Activated CD8-positive, alpha-beta T cell treated with anti-CD3 and anti-CD28 coated beads for 36 hours (primary cell): ENCODE measurements at places on chromosomes 7 and 10. TPM values are rescaled to one million over a fixed set of nuclear protein-coding genes. Genes with fewer than 3 reads are reported as not detected.

The NME8 gene
- total RNA-seq: not detected

DNA sequence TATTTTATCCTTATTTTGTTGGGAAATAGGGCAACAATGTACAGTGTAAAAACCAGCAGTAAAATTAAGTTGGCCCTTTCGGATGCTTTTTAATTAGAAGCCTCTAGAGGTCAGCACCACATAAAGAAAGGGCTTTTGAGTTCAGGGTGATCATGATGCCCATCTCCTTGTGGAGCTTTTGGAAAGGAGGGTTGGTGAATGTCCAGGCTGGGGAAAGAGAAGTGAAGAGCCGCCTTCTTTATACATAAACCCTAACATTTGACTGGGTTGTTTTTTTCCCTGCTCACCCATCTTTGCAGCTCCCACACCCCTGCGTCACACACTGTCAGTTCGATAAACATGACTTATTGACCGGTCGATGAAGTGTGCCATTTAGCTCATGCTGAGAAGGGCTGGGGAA lies 29.8 kb downstream of the MTURN start:
- no peak for DNase-seq

GRCh38 chr10:124909563-124909962 lies 32.4 kb upstream of the ZRANB1 start:
- DNase-seq: no peak

GRCh38 chr7:28726555-28726954 lies 231.6 kb downstream of the TRIL start:
- DNase-seq: no peak

DNA sequence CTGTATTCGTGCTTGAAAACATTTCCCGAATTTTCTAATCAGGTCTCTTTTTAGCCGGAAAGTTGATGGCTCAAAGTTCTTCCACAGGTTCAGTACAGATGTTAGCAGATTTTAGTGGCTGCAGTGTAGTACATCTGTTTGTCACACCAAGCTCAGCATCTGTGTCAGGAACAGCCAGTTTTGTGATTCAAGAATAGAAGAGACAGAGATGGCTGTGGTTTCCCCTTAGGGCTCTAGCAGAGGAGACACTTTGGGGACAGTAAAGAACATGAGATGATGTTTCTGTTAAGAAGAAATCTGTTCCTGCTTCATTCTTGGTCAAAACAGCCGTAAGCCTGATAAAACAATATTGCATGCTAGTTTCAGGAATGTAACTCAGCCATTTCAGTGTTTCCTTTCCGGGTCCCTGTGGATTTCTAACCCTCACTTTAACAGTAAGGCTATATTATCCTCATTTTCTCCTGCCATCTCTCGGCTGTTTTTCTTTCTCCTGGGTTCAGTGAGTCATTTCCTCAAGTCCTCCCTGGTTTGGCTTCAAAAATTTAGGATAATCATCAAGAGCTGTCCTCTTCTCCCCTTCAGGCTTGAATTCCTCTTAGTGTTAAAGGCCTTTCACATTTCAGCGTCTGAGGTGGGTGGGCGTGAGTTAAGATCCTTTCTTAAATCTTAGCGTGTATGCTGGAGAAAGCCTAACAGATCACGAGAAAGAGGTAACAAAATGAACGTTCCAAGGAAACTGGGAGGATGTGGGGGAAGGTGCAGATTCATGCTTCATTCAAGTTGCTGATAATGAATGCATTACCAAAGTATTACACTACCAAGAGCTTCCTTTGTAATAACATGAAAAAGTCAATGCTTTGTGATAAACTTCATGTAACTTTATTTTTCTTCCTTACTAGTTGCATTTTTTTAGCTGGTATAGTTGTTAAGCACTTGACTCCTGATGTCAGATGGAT lies 37.1 kb upstream of the BICC1 start:
- DNase-seq: no peak

- DNase-seq: no peak
These were observed 174.5 kb downstream of the WDR37 start for GRCh38 chr10:1230592-1231275.

DNA sequence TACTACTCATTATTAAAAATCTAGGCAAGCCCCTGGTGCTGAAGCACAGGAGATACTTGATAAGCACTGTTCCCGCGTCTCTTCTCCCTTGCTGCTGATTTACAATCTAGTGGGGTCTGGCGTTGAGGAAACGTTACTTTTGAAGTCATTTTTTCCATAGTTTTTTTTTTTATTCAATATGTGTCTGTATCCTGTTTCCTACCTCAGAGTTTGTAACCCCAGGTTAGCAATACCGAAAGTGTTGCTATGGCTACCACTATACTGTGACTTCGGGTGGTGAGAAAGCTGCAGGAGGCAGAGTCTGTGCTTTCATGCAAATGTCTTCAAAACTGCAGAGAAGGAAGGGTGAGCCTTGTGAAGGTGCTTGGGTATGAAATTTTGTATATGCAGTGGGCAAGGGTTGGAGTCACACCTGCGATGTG lies 458.8 kb upstream of the GHITM start:
- peak; percentile 50 for DNase-seq
